ENCODE measurements at places on chromosomes 7 and 10. TPM values are rescaled to one million over a fixed set of nuclear protein-coding genes. Genes with fewer than 3 reads are reported as not detected.

GRCh38 chr7:21887779-21888178 is 57.9 kb downstream of the CDCA7L start:
- H3K4me3 ChIP-seq, result no peak overlapping the region
- H3K27ac ChIP-seq, result no peak overlapping the region
- H3K4me1 ChIP-seq, result no peaks in the 10 kb centered on the region
- H3K36me3 ChIP-seq, result no peaks in the 10 kb centered on the region

The TNS3 gene
- 2.6 TPM for total RNA-seq

- H3K4me1 ChIP-seq, result no peaks in the 10 kb centered on the region
- H3K4me3 ChIP-seq, result no peak overlapping the region
- no peaks in the 10 kb centered on the region for H3K27me3 ChIP-seq
- H3K36me3 ChIP-seq, result no peaks in the 10 kb centered on the region
- no peak overlapping the region for H3K27ac ChIP-seq
- DNase-seq, result no peak
Observed at GRCh38 chr10:44284198-44285084, 100.5 kb downstream of the CXCL12 start.

GRCh38 chr7:53475776-53476175 is 440.3 kb downstream of the POM121L12 start:
- H3K27ac ChIP-seq, result no peak overlapping the region
- no peaks in the 10 kb centered on the region for H3K4me1 ChIP-seq
- no peaks in the 10 kb centered on the region for H3K27me3 ChIP-seq
- DNase-seq, result no peak

All from naive thymus-derived CD4-positive, alpha-beta T cell (primary cell).